Kidney (tissue), 22 donors: ENCODE measurements at places on chromosomes 16 and 17. TPM values are rescaled to one million over a fixed set of nuclear protein-coding genes. Genes with fewer than 3 reads are reported as not detected.

The TMC8 gene
- 35.9 TPM for total RNA-seq

The ARHGAP44 gene
- total RNA-seq: 8.4 TPM

The SLC35G6 gene
- not detected for total RNA-seq

The SHBG gene
- total RNA-seq: 0.57 TPM

The TEN1 gene
- total RNA-seq: 21.3 TPM

The GPR179 gene
- not detected for total RNA-seq

The HSF4 gene
- total RNA-seq: 37.9 TPM

The SPNS3 gene
- total RNA-seq: 1.4 TPM

The MILR1 gene
- total RNA-seq: 17.8 TPM

The GCGR gene
- total RNA-seq: 9.3 TPM

The ZNF276 gene
- total RNA-seq: 35.4 TPM

GRCh38 chr17:77696151-77696720, 262.3 kb upstream of the TNRC6C start:
- H3K4me3 ChIP-seq: no peak overlapping the region
- H3K27me3 ChIP-seq: no peaks in the 10 kb centered on the region
- no peaks in the 10 kb centered on the region for H3K36me3 ChIP-seq
- H3K27ac ChIP-seq: no peak overlapping the region

DNA sequence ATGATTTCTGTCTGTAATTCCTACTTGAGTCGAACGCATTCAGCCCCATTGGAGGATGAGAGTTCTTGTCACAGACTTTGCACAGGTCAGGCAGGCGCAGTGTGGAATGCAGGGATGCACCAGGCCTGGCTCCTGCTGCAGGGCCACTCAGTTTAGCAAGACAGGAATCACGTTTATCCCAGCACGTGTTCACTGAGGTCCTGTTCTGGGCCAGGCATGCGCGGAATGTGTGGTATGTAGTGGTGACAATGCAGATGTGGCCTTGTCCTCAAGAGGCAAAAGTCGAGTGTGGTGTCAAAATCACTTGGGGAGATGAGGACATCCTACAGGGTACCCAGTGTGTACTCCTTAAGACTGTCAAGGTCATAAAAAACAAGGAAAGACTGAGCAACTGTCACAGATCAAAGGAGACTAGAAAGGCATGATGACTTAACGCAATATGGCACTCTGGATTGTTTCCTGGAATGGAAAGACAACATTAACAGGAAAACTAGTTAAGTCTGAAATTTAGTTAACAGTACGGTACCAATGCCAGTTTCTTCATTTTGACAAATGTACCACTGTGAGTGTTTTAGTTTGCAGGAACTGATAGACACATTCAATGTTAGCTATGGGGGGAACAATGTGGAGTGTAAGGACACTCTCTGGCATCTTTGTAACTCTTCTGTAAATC, 121.5 kb upstream of the ADAMTS18 start:
- no peak overlapping the region for H3K27ac ChIP-seq
- peak; percentile 72 for DNase-seq

GRCh38 chr16:28140788-28141618, 70.8 kb downstream of the XPO6 start:
- no peak overlapping the region for H3K4me3 ChIP-seq
- no peaks in the 10 kb centered on the region for H3K4me1 ChIP-seq
- H3K36me3 ChIP-seq: peaks cover 4% of the 10 kb centered on the region
- H3K27ac ChIP-seq: no peak overlapping the region
- no peaks in the 10 kb centered on the region for H3K27me3 ChIP-seq

GRCh38 chr17:9612006-9612405, 33.3 kb upstream of the USP43 start:
- H3K27ac ChIP-seq: no peak overlapping the region
- H3K27me3 ChIP-seq: no peaks in the 10 kb centered on the region
- no peak overlapping the region for H3K4me3 ChIP-seq

DNA sequence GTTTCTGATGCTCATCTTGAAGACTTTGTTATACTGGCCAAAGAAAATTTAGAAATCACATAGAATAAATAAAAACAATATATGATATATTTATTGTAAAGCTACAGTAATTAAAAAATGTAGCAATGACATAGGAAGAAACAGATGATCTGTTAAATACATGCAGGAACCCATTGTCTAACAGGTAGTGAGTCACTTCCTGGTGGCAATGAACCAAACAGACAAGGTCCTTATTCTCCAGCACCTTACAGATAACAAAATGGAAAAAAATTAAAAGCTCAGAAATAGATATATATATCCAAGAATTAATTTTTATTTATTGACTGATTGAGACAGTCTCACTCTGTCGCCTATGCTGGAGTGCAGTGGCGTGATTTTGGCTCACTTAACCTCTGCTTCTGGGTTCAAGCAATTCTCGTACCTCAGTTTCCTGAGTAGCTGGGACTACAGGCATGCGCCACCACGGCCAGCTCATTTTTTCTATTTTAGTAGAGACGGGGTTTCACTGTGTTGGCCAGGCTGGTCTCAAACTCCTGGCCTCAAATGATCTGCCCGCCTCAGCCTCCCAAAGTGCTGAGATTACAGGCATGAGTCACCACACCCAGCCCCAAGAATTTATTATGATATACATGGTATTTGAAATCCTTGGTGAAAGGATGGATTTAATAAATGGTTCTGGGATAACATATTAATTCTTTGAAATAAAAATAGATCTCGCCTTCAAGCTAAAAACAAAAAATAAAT, 7.5 kb downstream of the NETO2 start:
- H3K4me3 ChIP-seq: no peak overlapping the region
- no peak for DNase-seq
- H3K36me3 ChIP-seq: no peaks in the 10 kb centered on the region
- no peaks in the 10 kb centered on the region for H3K4me1 ChIP-seq
- H3K27ac ChIP-seq: no peak overlapping the region

DNA sequence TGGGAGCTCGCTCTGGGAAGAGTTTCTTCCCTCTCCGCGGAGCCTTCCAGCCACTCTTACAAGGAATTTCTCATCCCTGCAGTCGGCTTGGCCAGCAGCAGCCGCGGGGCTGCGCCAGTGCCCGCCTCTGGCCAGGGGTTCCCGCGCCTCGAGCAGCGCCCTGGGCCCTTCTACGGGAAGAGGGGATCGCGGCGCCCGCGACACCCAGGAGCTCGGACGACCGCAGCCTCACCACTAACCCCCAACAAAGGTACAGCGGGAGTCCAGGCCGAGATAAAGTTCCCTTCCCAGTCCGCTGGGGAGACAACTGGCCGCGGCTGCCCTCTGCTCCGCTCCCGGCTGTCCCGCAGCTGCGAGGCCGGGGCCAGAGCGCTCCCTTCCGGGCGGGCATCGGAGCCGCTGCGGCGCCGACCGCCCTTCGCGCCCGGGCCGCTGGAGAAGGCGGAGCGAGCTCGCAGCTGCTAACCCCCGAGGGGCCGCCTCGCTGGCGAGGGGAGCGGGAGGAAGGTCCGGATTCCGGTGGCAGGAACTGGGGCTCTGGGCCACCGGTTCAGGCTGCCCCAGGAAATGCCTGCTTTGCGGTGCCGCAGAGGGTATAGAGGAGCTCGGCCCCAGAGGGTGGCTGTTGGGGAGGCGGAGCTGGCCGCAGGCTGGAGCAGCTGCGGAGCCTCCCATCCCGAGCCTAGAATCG, 3.6 kb upstream of the HS3ST3B1 start:
- no peaks in the 10 kb centered on the region for H3K4me1 ChIP-seq
- H3K36me3 ChIP-seq: no peaks in the 10 kb centered on the region
- peaks cover 27% of the 10 kb centered on the region for H3K27me3 ChIP-seq
- no peak overlapping the region for H3K4me3 ChIP-seq
- peak; percentile 77 for DNase-seq

GRCh38 chr17:74852237-74853047, 7.2 kb downstream of the GRIN2C start:
- no peaks in the 10 kb centered on the region for H3K4me1 ChIP-seq
- peaks cover 13% of the 10 kb centered on the region for H3K27me3 ChIP-seq
- no peak overlapping the region for H3K4me3 ChIP-seq
- H3K27ac ChIP-seq: no peak overlapping the region
- H3K36me3 ChIP-seq: no peaks in the 10 kb centered on the region

GRCh38 chr16:57998486-57998885, 2.0 kb downstream of the ZNF319 start:
- peaks cover 3% of the 10 kb centered on the region for H3K4me1 ChIP-seq
- no peaks in the 10 kb centered on the region for H3K27me3 ChIP-seq
- H3K36me3 ChIP-seq: peaks cover 5% of the 10 kb centered on the region
- H3K4me3 ChIP-seq: no peak overlapping the region
- H3K27ac ChIP-seq: no peak overlapping the region

DNA sequence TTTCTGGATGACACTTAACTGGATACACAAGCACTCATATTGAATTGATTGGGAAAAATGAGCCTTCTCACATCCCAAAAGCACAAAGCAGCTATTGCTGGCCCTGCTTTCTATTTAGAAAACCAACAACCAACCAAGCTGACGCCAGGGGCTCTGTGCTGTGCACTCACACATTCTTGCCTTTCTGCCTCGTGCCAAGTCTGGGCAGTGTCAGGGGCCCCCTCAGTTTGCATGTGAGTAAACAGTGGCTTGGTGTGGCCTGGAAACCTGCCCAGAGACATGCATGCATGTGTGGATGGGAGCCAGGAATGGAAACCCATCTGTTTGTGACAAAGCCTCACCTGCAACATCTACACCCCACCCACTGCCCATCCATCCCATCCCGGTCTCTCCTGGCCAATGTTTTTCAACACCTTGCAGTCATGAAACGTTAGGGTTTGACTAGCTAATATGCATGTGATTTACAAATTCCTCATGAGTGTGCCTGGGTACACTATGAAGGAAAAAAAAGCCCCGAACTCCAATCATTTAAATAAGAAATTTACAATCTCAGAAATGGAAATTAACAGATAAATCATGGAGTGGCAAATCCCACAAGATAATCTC, 20.4 kb downstream of the MIEF2 start:
- no peaks in the 10 kb centered on the region for H3K4me1 ChIP-seq
- no peak for DNase-seq
- no peak overlapping the region for H3K4me3 ChIP-seq
- H3K36me3 ChIP-seq: peaks cover 51% of the 10 kb centered on the region

GRCh38 chr16:46733319-46733830, 14.8 kb downstream of the MYLK3 start:
- H3K27ac ChIP-seq: no peak overlapping the region
- no peak for DNase-seq
- no peaks in the 10 kb centered on the region for H3K36me3 ChIP-seq

GRCh38 chr16:20393801-20394577, 10.5 kb downstream of the PDILT start:
- no peaks in the 10 kb centered on the region for H3K36me3 ChIP-seq
- peaks cover 16% of the 10 kb centered on the region for H3K4me1 ChIP-seq
- no peak for DNase-seq
- H3K27me3 ChIP-seq: no peaks in the 10 kb centered on the region

DNA sequence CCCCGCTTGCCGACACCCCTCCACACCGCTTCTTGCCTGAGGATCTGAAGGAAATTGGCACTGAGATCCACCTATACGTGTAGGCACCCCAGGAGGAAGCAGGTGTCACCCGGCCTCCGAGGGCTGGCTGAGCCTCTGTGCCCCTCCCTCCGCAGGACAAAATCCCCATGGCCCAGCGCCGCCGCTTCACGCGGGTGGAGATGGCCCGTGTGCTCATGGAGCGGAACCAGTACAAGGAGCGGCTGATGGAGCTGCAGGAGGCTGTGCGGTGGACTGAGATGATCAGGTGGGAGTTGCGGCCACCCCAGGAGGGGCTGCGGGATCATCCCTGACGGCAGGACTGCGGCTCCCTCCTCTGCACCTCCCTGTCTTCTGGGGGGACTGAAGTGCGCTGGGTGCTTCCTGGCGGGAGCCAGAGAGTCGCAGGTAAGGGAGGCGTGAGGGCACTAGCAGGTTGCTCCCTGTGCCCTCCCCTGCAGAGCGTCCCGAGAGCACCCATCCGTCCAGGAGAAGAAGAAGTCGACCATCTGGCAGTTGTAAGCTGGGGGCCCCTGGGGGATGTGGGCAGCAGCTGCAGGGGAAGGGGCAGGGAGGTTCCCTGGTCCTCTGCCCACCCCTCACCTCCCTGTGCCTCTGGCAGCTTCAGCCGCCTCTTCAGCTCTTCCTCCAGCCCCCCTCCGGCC, 9.0 kb downstream of the NME3 start:
- H3K4me3 ChIP-seq: no peak overlapping the region
- H3K36me3 ChIP-seq: peaks cover 9% of the 10 kb centered on the region
- H3K4me1 ChIP-seq: no peaks in the 10 kb centered on the region
- H3K27me3 ChIP-seq: no peaks in the 10 kb centered on the region
- H3K27ac ChIP-seq: no peak overlapping the region

DNA sequence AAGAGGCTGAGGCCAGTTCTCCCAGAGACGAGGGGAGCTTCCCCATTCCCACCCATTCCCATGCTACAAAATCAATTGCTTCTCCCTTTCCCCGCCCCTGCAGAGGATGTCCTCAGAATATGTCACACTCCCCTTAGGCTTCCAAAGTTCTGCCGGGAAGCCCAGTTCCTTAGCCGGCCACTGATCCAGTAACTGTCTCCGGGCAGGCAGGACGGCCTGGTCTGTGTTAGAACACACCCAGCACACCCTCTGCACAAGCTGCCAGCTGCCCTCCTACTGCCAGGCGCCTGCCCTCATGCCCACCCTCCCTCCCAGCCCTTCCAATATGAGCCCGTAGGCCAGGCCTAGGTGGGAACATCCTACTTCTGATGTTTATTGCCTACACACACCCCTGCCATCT, 31.1 kb downstream of the SGSM2 start:
- H3K27me3 ChIP-seq: no peaks in the 10 kb centered on the region
- DNase-seq: no peak
- no peak overlapping the region for H3K4me3 ChIP-seq

DNA sequence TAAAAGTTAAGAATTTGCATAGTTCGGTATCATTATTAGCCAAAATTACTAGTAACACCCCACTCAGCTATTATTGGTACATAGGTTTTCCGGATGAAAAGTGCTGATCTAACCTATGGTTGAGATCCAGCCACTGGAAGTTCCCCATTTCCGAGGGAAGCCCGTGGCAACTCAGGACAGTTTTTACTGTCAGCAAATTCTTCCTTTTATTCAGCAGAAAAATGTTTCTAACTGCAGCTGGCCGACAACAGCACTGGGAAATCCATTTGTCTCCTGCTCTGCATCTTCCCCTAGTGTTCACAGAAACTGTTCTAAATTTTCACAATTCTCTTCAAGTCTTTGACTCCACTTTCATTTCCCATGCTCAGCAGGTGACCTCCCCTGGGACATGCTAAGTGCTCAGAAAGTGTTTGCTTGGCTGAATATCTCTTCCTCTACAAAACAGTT, 15.5 kb upstream of the MMD start:
- H3K4me1 ChIP-seq: peaks cover 3% of the 10 kb centered on the region
- no peaks in the 10 kb centered on the region for H3K27me3 ChIP-seq
- H3K27ac ChIP-seq: no peak overlapping the region
- H3K36me3 ChIP-seq: no peaks in the 10 kb centered on the region

DNA sequence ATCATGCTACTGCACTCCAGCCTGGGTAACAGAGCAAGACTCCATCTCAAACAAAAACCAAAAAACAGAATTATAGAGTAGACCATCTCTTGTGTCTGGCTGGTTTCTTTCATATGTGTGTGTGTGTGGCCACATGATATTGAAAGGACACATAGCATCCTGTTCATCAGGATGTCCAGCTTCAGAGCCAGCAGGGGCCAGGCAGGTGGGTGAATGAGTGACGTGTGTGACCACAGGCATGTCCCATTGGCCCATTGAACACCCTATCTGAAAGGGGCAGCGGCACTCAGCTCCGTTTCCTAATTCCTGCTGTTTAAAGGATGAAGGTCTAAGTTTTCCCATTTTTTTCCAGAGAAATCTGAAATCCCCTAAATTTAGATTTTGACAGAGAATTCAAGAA, 174.2 kb downstream of the PRKCB start:
- no peaks in the 10 kb centered on the region for H3K27me3 ChIP-seq
- H3K36me3 ChIP-seq: no peaks in the 10 kb centered on the region
- no peak overlapping the region for H3K4me3 ChIP-seq
- no peak overlapping the region for H3K27ac ChIP-seq
- DNase-seq: no peak
- H3K4me1 ChIP-seq: no peaks in the 10 kb centered on the region

- H3K27ac ChIP-seq: no peak overlapping the region
- no peaks in the 10 kb centered on the region for H3K27me3 ChIP-seq
- DNase-seq: no peak
- H3K4me1 ChIP-seq: no peaks in the 10 kb centered on the region
- no peak overlapping the region for H3K4me3 ChIP-seq
- no peaks in the 10 kb centered on the region for H3K36me3 ChIP-seq
Measured at GRCh38 chr16:9713907-9714306, 468.3 kb downstream of the GRIN2A start.
